ENCODE measurements at places on chromosomes 13 and 19. TPM values are rescaled to one million over a fixed set of nuclear protein-coding genes. Genes with fewer than 3 reads are reported as not detected.

DNA sequence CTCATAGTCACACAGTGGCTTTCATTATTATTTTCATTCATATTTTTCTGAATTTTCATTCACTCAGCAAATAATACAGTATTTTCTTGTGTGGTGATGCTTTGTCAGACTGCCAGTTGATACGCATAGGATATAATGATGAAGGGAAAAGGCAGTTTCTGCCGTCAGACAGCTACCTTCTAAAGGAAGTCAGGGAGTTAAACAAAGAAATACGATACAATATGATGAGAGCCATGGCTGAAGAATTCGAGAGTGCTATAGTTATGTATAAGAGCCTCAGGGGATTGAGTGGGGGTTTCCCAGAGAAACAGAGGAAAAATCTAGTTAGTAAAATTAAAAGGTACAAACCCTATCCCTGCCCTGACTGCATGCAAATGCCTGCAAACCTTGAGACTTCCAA is 479.1 kb downstream of the OLFM4 start:
- DNase-seq: no peak

DNA sequence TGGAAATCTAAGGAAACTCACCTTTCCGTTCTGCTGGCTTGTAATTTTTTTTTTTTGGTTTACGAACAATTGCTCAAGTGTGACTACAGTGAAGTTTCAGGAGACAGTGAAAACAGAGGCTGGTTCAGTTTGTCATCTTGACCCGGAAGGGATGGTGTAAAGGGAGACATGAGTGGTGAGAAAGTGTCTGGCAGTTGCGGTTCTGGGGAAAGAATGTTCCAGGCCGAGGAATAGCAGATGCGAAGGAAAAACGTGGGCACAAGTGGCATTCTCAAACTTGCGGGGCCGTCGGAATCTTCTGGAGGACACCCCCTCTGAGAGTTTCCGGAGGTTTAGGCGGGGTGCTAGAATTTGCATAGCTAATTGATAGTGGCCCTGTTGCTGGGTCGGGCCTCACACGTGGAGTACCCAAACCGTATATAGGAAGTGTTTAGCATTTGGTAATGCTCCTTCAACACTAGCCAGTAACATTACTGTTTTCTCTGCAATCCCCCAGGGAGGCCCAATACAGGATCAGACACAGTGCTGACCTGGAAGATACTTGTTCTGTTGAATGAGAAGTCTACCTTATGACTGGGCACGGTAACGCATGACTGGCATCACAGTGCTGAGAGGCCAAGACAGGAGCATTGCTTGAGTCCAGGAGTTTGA is 2.8 kb upstream of the TNFSF9 start:
- no peak for DNase-seq

- DNase-seq: no peak
Observed at GRCh38 chr19:41479757-41480191, 36.8 kb downstream of the ERICH4 start.

DNA sequence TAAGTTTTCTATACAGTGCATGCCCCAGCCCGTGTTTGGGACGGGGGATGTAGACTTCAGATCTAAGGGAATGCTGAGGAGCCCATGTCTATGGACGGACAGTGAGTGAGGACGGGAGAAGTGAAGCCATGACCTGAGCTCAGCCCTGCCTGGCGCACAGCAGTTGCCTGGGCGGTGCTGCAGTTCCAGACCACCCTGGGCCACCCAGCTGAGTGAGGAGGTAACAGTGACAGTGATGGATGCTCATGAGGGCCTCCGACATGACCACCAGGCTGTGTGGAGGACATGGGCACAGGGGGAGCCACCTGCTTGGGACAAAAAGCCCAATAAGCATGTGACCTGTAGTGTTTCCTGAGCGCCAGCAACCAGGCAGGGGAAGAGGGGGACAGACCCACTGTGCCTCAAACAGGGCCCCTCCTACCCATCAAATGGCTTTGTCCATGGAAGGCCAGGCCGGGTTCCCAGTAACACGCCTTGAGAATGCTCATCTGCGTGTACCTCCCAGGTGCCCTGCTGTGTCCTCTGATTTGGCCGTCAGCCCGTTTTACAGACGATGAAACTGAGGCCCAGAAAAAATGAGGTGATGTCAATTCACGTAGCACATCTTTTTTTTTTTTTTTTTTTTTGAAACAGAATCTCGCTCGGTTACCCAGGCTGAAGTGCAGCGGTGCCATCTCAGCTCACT is 22.6 kb downstream of the NOSIP start:
- DNase-seq: no peak

GRCh38 chr13:97359181-97360057 is 74.5 kb upstream of the RAP2A start:
- no peak for DNase-seq

GRCh38 chr13:33710924-33711323 is 107.0 kb upstream of the RFC3 start:
- DNase-seq: no peak

- no peak for DNase-seq
Observed at GRCh38 chr19:34507414-34508067, 26.0 kb downstream of the WTIP start.

- no peak for DNase-seq
Observed at GRCh38 chr13:39196965-39197646, 158.8 kb downstream of the NHLRC3 start.

DNA sequence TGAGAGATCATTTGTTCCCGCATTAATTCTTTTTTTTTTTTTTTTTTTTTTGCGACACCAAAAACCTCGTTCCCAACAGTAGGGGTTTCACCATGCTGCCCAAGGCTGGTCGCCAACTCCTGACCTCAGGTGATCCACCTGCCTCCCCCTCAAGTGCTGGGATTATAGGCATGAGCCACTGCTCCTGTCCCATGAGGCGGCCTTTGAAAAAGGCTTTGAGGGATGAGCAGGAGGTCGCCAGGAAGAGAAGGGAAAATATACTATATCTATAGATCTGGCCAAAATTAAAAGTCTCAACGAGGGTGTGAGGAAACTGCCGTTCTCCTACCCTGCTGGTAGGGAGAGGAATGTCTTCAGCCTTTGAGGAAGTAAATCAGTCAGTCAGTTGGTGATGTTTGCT is 26.2 kb downstream of the ZNF473 start:
- no peak for DNase-seq

DNA sequence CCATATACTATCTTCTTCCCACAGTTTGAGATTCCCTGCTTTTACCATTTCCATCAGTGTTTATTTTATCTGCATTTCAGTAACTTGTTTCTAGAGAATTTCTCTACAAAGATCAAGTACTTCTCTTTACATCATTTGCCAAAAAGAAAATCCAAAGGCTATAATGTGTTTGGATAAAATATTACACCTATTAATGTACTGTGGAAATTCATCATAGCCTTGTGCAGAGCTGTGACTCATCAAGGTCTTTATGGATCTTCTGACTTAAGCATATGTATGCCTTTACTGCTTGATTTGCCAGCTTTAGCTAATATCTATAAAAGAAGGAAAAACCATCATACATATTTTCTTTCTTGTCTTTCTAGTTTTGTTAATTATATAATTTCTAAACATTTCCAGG is 9.6 kb upstream of the HTR2A start:
- no peak for DNase-seq

DNA sequence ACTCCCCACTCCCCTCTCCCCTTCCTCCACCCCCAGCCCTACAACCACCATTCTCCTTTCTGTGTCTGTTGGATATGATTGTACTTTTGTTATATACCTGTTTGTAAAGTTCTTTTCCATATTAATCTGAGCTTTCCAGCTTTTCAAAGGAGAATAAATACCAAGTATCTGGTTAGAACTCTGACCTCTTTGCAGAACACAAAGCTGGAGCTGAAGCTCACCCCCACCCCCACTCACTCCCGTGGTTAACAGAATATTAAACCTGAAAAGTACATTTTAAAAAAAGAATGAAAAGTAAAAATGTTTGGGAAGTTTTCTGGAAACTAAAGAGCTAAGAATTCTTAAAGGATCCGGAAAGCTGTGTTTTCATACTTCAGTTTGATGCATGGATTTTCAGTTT is 155.2 kb upstream of the RNF113B start:
- DNase-seq: no peak

DNA sequence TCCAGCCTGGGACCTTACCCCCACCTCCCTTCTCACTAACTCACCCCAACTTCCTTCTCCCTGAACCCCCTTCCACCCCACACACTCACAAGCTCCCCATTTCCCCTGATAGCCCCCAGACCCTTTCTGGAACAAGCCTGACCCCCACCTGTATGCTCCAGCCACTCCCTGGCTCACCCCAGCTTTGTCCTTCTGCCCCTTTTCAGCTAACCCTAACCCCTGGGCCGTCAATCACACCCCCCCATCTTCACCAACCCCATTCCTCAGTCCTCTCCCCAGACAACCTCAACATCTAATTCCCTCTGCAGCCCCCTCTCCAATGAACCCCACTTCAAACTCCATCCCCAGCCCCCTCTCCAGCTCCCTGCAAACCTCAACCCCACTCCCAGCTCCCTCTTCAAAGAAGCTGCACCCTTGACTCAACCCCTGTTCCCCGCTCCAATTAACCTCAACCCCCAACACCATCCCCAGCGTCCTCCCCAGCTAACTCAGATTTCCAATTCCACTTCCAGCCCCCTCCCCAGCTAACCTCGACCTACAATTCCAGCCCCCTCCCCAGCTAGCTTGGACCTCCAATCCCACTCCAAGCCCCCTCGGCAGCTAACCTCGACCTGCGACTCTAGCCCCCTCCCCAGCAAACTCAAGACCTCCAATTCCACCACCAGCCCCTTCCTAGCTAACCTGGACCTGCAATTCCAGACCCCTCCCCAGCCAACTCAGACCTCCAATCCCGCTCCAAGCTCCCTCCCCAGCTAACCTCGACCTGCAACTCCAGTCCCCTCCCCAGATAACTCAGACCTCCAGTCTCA is 929 bp downstream of the GNG7 start:
- DNase-seq: no peak

DNA sequence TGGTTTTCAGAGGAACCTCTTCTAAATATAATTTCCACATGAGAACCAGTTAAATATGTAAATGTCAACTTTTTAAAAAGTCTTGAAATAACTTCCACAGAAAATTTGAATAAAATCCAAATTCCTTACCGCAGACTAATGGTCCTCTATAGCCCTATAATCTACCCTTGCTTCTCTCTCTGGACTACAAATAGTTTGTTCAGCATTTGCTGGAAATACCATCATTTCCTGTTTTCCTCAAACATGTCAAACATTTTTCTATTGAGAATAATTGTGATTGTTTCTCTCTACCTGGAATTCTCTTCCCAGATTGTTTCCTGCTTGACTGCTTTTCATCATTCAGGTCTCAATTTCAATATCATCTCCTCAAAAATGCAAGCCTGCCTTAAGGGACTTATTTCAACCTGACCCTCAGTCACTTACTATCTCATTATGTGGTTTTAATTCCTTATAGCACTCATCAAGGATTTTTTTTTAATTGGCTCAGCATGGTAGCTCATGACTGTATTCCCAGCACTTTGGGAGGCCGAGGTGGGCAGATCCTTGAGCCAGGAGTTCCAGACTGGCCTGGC is 898.9 kb upstream of the MIR17HG start:
- DNase-seq: no peak

GRCh38 chr19:3179739-3180293 is 1.2 kb downstream of the S1PR4 start:
- DNase-seq: no peak

- DNase-seq: no peak
Observed at GRCh38 chr13:44763615-44764301, 187.6 kb upstream of the TSC22D1 start.

- no peak for DNase-seq
Observed at GRCh38 chr13:41740479-41740878, 220.4 kb downstream of the VWA8 start.

DNA sequence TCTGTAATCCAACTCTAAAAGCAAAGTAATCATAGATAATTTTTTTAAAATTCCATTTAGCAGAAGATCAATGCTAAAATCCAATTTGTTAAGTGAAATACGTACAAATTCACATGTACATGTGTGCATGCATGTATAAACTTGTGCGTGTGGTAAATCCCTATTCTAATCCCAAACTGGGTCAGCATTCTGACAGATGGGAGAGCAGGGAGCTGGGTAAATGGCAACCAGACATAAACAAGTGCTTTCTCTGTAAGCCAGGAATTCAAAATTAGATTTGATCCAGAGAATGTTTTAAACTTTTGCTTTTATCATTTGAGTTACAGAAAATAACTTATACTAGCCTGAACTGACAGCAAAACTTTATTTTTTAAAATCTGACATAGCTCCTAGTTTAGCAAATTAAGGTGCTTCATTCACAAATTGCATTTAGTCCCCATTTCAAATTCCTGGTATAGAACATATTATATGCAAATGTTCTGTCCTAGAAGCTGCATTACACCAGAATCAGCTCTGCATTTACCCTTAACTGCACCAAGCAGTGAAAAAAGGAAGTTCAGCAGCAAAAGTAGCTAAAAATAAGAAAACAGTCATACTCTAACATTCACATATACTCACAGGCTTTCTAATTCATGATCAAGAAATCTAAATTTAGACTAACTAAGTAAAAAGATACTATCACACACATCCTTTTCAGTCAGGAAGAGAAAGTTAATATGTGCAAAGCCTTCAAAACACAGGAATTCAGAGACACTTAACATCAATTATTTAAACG is 32.6 kb downstream of the UBL3 start:
- no peak for DNase-seq

DNA sequence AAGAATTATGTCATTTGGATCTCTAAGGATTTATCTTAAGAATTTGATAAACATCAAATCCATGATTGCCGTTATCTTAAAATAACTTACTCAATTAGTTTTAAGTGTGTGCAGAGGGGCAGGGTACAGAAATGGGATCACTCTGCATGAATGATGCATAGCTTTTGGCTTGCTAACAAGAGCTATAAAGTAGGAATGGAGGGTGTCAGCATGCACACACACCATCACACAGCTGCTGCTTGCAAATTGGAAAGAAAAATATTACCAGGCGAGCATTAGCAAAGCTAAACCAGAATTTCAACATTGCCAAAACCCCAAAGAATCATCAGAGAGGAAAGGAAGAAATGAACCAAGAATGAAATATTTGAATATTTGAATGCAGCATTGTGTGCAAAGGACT is 580.6 kb downstream of the LMO7 start:
- DNase-seq: no peak

- DNase-seq: no peak
Observed at GRCh38 chr19:5104871-5105351, 136.0 kb downstream of the KDM4B start.

- no peak for DNase-seq
Observed at GRCh38 chr13:40368127-40368891, 298.1 kb downstream of the FOXO1 start.

GRCh38 chr19:18017275-18018083 is 9.5 kb downstream of the ARRDC2 start:
- no peak for DNase-seq

GRCh38 chr13:62524498-62524897 is 1108.8 kb upstream of the PCDH20 start:
- DNase-seq: no peak

GRCh38 chr13:49812812-49813211 is 20.3 kb upstream of the KPNA3 start:
- DNase-seq: no peak

PABPC3 gene
- total RNA-seq: 0.41 TPM

LRRC63 gene
- 2.0 TPM for total RNA-seq

EPS8L1 gene
- 2.9 TPM for total RNA-seq

WDR87 gene
- total RNA-seq: not detected

PIK3R2 gene
- 24.9 TPM for total RNA-seq

FGF14 gene
- total RNA-seq: 85.2 TPM

ZNF20 gene
- 6.1 TPM for total RNA-seq

RNF225 gene
- total RNA-seq: not detected

GDF15 gene
- not detected for total RNA-seq

USPL1 gene
- total RNA-seq: 39.5 TPM

ZNF708 gene
- 66.0 TPM for total RNA-seq

CRLF1 gene
- 2.4 TPM for total RNA-seq

Data from frontal cortex (tissue), 4 donors.